ENCODE measurements at places on chromosomes 3 and 15. TPM values are rescaled to one million over a fixed set of nuclear protein-coding genes. Genes with fewer than 3 reads are reported as not detected.
A peak's percentile ranks its signal among the peaks of the same experiment; 100 is the strongest.

DNA sequence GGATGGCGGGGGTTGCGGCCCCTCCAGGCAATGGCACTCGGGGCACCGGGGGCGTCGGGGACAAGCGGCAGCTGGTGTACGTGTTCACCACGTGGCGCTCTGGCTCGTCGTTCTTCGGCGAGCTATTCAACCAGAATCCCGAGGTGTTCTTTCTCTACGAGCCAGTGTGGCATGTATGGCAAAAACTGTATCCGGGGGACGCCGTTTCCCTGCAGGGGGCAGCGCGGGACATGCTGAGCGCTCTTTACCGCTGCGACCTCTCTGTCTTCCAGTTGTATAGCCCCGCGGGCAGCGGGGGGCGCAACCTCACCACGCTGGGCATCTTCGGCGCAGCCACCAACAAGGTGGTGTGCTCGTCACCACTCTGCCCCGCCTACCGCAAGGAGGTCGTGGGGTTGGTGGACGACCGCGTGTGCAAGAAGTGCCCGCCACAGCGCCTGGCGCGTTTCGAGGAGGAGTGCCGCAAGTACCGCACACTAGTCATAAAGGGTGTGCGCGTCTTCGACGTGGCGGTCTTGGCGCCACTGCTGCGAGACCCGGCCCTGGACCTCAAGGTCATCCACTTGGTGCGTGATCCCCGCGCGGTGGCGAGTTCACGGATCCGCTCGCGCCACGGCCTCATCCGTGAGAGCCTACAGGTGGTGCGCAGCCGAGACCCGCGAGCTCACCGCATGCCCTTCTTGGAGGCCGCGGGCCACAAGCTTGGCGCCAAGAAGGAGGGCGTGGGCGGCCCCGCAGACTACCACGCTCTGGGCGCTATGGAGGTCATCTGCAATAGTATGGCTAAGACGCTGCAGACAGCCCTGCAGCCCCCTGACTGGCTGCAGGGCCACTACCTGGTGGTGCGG lies 1.9 kb downstream of the CHST2 start:
- H3K4me1 ChIP-seq = peaks cover 30% of the 10 kb centered on the region
- DNase-seq = peak; percentile 90
- no peak overlapping the region for H3K27ac ChIP-seq
- peaks cover 18% of the 10 kb centered on the region for H3K27me3 ChIP-seq

- H3K36me3 ChIP-seq = no peaks in the 10 kb centered on the region
- peaks cover 7% of the 10 kb centered on the region for H3K4me1 ChIP-seq
- H3K27ac ChIP-seq = no peak overlapping the region
- H3K4me3 ChIP-seq = no peak overlapping the region
- H3K27me3 ChIP-seq = peaks cover 12% of the 10 kb centered on the region
- no peak for DNase-seq
Observed at GRCh38 chr3:130839813-130840212, 54.1 kb upstream of the ATP2C1 start.

DNA sequence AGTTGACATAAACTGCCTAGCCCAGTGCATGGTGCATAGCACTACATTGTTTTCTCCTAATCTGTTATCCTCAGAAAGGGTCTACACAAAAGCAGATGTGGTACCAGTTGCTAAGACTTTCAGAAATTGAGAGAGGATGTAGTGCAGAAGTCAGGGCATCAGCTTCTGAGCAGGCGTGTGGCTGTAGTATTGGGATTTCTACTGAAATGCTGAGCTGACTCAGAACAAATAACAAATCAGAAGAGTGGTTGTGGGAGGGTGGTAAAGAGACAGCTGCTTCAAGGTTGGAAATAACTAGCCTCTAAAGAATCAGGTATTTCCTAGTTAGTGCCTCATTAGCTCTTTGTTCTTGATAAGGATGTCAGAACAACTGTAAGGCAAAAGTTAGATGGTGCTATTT lies 161.3 kb downstream of the AKAP13 start:
- peaks cover 24% of the 10 kb centered on the region for H3K36me3 ChIP-seq
- H3K4me1 ChIP-seq = peaks cover 69% of the 10 kb centered on the region
- no peaks in the 10 kb centered on the region for H3K27me3 ChIP-seq
- no peak overlapping the region for H3K4me3 ChIP-seq

DNA sequence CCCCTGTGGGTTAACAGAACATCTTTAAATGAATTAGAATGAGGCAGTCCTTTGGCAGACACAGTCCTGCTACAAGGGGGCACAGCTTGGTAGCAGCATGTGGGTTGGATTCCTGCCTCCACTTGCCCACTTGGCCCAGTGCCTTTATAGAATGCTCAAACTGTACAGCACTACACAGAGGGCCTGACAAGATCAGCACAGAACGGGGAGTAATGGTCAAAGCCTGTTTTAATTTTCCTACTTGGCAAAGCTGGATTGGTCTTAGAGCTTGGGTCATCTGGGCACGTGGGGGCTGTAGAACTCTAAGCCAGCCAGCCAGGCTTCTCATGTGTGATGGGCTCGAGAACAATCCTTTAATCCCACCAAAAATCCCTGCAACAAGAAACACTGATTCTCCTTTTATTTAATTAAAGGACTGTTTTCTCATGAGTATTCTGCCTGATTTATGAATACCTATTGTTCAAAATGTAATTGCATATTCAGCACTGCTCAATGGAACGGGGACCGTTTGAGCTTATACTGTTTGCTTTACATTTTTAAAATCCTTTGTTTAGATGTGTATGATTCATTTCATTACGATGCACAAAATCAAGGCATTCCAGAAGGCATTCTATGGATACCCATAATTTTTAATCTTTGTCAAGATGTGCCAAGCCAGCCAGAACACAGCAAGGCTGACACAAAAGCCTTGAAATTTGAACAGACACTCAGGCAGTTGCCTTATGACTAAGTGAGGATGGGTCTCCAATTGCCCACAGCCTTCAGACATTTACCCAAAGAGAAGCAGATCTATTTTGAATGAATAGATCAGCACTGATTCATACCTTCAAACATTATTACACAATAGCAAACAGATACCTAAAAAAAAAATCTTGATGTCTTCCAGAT lies 249.3 kb upstream of the TGFBR2 start:
- H3K27ac ChIP-seq = no peak overlapping the region
- H3K4me1 ChIP-seq = peaks cover 40% of the 10 kb centered on the region
- H3K27me3 ChIP-seq = peaks cover 15% of the 10 kb centered on the region
- H3K4me3 ChIP-seq = no peak overlapping the region
- peaks cover 2% of the 10 kb centered on the region for H3K36me3 ChIP-seq
- DNase-seq = no peak

The MGLL gene
- total RNA-seq = 3.6 TPM

DNA sequence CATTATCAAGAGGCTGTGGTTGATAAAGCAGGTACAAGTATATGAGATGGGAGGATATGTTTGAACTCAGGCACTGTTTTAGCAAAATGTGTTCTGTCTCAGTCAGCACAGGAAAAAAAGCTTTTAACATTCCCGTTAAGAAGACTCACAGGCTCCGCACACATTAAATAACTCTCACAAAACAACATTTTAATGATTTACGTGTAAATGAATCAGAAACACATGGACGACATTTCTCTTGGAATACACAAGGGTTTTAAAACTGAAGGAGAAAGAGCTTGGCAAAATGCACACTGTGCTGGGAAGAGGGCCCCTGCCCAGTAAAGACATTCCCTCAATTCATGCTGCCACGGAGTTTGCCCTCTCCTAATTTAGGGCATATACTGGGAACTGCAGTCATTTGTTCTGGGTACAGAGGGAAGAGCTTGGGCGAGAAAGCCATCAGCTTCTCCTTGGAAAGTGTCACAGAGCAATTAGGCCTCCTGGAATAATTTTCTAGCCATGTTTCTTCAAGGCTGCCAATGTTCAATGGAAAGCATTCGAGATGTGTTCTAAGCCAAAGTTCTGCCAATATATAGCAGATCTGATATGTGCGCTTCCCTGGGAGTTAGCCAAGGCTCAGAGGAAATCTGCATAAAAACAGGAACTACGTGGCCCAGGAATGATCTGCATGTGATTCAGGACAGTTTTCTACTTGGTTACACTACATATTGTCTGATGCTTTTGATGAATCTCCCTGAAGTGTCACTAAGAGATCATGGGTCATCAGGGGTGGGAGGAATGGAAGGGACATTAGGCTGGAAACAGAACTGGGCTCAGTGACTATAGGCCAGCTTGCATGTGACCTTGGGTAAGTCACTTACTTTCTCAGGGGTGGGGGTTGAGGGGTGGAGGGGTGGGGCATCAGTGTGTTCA lies 2.2 kb upstream of the MASP1 start:
- no peak overlapping the region for H3K4me3 ChIP-seq
- DNase-seq = no peak
- H3K4me1 ChIP-seq = no peaks in the 10 kb centered on the region
- peaks cover 37% of the 10 kb centered on the region for H3K27me3 ChIP-seq

GRCh38 chr15:59686389-59686788 lies 2.7 kb downstream of the BNIP2 start:
- H3K27me3 ChIP-seq = no peaks in the 10 kb centered on the region
- peak overlapping the region; percentile 82 for H3K27ac ChIP-seq
- DNase-seq = no peak
- peaks cover 48% of the 10 kb centered on the region for H3K4me1 ChIP-seq
- peaks cover 31% of the 10 kb centered on the region for H3K36me3 ChIP-seq
- peak overlapping the region; percentile 77 for H3K4me3 ChIP-seq

The SIN3A gene
- 92.2 TPM for total RNA-seq

The GHRL gene
- 0.43 TPM for total RNA-seq

DNA sequence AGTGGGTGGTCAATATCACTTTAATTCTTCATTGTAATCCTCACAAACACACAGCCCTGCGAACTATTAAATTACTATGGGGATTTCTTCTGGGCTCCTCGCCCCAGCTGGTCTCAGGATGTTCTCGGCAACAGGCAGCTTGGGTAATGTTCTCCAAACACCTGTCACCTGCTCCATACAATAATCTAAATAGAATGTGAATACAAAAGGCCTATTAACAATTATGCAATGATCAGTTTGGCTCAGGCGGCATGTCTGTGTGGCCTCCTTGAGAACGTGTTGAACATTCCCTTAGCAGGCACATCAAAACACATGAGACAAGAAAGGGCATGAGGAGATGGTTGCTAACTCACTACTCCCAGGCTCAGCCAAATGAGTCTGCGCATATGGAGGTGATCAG lies 158.6 kb upstream of the KBTBD8 start:
- H3K36me3 ChIP-seq = no peaks in the 10 kb centered on the region
- H3K27ac ChIP-seq = no peak overlapping the region
- no peak overlapping the region for H3K4me3 ChIP-seq
- H3K27me3 ChIP-seq = no peaks in the 10 kb centered on the region
- DNase-seq = no peak

- no peak overlapping the region for H3K27ac ChIP-seq
- no peaks in the 10 kb centered on the region for H3K36me3 ChIP-seq
- H3K4me3 ChIP-seq = no peak overlapping the region
Observed at GRCh38 chr3:18888370-18888769, 259.9 kb upstream of the KCNH8 start.

Data from activated CD4-positive, alpha-beta T cell treated with anti-CD3 and anti-CD28 coated beads, Interleukin-2, amount 10 ng/mL, durations not matched to agents 24 days and 14 days (primary cell).